ENCODE measurements at places on chromosomes 5 and 9.

GRCh38 chr5:171261361-171261760 is 47.7 kb upstream of the TLX3 start:
- no peak for DNase-seq

GRCh38 chr5:74306845-74307244 is 333.7 kb downstream of the ENC1 start:
- DNase-seq = no peak

- no peak for DNase-seq
These were observed 257.7 kb upstream of the KLF9 start for GRCh38 chr9:70672161-70672649.

GRCh38 chr9:137682428-137683105 is 63.8 kb downstream of the EHMT1 start:
- no peak for DNase-seq

DNA sequence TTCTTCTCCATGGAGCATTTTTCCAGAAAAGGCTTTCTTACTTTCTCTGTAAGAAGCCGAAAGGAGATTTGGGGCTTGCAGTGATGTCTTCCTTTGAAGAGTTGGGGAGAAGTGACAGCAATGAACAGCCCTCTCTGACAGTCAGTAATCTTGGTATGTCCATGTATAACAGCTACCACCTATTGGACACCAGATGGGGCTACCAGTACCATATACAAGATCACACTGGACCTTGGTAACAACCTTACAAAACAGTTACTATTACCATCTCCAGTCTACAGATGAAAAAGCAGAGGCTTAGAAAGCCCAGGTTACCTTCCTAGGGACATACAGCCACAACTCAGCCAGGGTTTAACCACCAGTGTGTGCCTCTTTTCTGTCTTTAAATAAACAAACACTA is 272.7 kb upstream of the TRPC7 start:
- DNase-seq = no peak

GRCh38 chr5:149320791-149321330 is 24.4 kb upstream of the GRPEL2 start:
- peak; percentile 95 for DNase-seq

DNA sequence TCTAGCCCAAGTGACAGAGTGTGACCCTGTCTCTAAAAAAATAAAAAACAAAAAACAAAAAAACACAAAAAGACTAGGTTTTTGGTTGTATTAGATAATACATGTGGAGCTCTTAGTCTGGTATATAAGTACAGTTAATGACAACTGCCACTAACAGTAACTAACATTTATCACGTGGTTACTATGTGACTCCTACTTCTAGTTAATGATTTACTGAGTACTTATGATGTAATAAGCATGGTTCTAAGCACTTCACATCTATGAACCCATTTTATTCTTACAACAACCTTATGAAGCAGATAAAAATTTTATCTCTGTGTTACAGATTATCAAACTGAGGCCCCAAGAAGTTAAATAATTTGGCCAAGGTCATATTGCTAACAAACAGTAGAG is 6.1 kb upstream of the TMEFF1 start:
- DNase-seq = no peak

DNA sequence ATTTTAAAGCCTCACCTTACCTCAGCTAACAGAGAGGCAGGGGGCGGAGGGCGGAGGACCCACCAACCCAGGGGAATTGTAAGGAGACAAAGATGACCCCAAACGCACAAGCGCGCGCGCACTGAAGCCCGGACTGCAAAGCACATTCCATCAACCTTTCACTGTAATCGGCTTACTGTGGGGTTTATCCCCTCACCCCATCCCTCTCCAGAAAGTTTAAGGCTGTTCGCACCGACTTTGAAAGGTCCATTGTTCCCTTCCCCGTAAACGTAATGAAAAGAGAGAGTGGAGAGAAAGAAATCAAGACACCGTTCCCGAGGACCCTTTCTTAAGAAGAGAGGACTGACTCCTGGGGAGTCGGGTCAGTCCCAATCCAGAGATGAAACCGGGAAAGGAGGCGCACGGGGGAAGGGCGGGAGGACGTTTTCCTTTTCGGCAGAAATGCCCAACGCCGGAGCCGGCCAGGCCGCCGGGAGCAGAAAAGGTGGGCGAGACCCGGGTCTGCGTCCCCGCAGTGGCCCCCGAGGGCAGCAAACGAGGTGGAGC is 464 bp downstream of the CEMIP2 start:
- DNase-seq = no peak

DNA sequence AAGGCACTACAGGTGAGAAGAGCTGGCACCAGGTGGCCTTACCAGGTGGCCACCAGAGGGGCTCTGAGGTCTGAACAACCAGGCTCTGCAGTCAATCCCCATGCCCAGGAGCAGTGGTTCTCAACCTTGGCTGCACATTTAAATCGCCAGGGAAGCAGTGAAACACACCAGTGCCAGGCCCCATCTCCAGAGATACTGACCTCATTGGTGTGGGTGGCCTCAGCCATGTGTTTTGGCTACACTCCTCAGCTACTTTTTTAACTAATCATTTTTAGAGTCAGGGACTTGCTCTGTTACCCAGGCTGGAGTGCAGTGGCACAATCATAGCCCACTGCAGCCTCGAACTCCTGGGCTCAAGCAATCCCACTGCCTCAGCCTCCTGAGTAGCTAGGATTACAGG is 56.0 kb downstream of the GABBR2 start:
- no peak for DNase-seq

DNA sequence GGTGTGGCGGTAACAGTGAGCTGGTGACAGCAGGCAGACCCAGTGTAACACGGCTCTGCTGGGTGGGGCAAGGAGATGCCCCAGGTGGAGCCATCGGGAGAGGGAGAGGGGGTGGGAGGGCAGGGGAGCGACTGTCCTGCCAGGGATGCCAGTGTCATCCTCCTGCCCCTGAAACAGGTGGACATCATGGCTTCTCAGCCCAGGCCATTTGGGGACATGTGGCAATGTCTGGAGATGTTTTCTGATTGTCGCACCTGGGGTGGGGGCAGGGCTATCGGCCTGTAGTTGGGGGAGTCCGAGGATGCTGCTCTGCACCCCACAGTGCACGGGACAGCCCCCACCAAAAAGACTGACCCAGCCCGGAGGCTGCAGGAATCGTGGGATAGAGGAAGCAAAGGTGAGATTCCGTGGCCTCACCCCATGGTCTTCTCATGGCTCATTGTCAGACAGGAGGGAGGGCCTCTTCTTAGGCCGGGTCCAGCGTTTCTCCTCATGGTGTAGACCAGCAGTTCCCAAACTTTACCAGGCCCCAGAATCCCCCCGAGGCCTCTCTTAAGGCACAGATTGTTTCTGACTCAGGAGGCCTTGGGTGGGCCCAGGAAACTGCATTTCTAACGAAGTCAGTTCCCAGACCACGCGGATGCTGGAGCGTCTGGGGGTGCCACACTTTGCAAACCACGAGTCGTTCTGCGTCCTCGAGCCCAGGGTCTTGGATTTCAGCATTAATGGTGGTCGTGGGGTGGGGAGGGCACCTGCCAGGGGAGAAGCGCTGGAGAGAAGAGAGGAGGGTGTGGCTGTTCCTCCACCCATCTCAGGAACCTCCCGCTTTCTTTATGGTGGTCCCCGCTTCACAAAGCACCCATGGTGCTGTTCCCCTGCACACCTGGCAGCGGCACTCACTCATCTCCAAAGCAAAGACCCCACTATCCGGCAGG is 11.0 kb downstream of the COL5A1 start:
- no peak for DNase-seq

Data from GM04504 (cell line).